BE2C (cell line): ENCODE measurements at places on chromosomes 16 and 17.

GRCh38 chr17:65598746-65599145 lies 37.3 kb upstream of the AXIN2 start:
- DNase-seq = no peak

DNA sequence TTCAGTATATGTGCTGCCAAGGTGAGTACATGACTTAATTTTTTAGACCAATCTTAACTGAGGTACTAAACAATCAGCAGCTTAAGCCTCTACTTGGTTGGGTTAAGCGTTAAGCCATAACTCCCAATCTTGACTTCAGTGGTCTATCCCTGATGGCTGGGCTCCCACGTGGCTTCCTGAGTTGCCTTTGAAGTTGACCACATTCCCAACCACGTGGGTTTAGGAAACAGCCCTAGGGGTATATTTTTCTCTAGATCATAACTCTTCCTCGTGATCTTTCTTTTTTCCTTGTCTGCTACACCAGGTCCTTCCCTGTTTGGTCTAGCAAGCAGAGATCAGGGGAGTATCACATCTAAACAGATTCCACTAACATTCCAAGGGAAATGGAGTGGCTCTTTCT lies 20.1 kb upstream of the PIRT start:
- no peak for DNase-seq

DNA sequence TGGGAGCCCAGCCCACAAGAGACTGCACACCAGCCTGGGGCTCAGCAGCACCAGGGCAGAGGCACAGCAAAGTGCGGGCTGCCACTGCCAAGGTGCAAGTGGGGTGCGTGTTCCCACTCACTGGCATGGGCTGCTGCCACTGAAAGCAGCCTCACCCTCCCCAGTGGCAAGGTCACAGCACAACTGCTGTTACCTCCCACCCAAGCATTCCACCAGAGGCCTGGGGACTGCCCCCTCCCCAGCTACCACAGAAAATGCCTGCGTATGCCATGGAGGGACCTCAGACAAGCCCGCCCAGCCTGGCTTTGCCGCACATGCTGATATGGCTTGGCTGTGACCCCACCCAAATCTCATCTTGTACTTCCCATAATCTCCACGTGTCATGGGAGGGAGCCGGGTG lies 33.1 kb downstream of the MEAK7 start:
- no peak for DNase-seq

GRCh38 chr17:72622661-72623433 lies 469.6 kb downstream of the SLC39A11 start:
- no peak for DNase-seq

DNA sequence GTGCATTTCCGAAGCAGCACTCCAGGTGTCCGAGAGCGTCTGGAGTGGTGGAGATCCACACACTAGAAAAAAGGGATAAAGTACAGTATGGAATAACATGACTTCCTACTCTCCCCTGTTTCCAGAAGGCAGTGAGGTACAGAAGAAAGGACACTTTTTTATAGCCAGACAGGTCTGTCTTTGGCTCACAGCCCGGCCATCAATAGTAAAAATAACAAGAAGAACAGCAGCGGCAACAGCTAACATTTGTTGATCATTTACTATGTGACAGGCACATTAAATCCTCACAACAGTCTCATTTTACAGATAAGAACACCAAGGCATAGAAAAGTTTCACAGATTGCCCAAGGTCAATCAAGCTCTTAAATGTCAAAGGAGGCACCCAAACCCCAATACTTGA lies 16.2 kb downstream of the DYNLRB2 start:
- no peak for DNase-seq

DNA sequence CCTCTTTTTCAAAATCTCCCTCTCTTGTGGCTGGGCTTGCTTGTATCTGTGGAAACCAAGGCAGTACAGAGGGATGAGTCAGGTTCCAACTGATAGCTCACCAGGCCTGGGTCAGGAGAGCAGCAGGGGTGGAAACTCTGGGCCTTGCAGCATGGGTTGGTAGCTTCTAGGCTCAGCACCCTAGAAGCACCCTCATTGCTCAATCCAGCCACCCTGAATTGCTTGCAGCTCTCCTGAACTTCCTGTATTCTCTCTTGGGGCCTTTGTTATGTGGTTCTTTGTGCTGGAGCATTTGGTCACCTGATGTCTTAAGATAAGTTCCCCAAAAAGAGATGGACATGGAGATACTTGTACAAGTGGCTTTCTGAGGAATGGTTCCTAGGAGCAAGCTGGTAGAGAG lies 169.4 kb downstream of the IRX5 start:
- DNase-seq = no peak

- no peak for DNase-seq
These were observed 20.9 kb downstream of the FCSK start for GRCh38 chr16:70475054-70475871.

- peak; percentile 15 for DNase-seq
These were observed 7.3 kb downstream of the CHMP6 start for GRCh38 chr17:80998748-80999535.

- DNase-seq = no peak
These were observed 31.0 kb upstream of the BHLHA9 start for GRCh38 chr17:1239210-1239609.

- peak; percentile 80 for DNase-seq
These were observed 25.1 kb downstream of the SLC7A5 start for GRCh38 chr16:87844120-87844733.

GRCh38 chr17:41782142-41782541 lies 4.4 kb downstream of the JUP start:
- DNase-seq = no peak

DNA sequence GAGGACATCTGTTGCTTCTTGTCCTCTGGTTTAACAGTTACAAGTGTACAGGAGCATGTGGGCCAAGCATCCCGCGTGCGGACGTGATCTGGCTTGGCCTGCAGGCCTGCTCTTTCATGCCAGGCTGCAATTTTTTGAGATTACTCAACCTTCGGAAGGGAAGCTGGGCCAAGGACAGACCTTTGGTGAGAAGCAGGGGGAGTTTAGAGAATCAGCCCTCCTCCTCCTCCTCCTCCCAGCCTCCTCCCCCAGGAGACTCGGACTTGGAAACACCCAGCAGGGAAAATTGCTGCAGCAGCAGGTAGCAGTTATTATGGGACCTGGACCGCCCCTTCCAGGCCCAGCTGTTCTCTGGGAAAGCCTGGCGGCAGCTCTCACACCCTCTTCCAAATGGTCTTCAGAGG lies 5.1 kb upstream of the KLHL36 start:
- DNase-seq = peak; percentile 58

DNA sequence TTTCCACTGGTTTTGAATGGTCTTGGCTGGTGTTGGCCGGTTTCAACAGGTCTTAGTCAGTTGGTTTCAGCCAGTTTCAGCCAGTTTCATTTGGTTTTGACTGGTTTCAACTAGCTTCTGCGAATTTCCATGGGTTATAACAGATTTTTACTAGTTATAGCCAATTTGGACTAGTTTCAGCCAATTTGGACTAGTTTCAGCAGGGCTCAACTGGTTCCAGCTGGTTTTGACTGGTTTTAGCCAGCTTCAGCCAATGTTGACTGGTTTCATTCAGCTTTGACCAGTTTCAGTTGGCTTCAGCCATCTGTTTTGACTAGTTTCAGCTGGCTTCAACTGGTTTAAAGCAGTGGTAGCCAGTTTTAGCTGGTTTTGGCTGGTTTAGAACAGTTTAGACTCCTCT lies 432.6 kb downstream of the UTP18 start:
- DNase-seq = no peak

DNA sequence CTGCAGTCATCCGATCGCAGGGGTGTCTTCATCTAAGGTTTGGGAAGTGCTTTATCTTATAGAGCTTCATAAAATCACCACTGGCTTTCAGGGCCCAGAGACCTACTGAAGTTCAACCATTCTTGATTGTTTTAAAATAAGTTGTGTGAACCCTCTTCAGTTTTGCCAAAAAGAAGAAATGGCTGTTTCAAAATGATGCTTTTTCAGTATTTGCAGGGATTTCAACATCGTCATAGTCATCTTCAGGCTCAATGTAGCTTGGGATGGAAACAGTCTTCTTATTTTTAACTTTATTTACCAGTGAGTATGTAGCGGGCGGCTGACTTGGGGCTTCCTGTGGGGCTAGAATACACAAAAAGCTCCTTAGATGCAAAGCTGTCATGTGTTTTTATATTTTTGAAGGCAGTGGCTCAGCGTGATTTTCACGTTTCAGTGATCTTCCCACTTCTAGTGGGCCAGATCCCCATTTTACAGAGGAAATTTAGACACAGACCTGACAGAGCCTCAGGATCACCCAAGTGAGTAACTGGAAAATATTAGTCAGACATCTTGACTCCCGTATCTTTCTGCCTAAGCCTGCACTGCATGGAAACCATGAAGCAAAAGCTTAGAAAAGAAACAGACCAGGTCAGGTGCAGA lies 19.1 kb upstream of the ZNF594 start:
- DNase-seq = no peak

DNA sequence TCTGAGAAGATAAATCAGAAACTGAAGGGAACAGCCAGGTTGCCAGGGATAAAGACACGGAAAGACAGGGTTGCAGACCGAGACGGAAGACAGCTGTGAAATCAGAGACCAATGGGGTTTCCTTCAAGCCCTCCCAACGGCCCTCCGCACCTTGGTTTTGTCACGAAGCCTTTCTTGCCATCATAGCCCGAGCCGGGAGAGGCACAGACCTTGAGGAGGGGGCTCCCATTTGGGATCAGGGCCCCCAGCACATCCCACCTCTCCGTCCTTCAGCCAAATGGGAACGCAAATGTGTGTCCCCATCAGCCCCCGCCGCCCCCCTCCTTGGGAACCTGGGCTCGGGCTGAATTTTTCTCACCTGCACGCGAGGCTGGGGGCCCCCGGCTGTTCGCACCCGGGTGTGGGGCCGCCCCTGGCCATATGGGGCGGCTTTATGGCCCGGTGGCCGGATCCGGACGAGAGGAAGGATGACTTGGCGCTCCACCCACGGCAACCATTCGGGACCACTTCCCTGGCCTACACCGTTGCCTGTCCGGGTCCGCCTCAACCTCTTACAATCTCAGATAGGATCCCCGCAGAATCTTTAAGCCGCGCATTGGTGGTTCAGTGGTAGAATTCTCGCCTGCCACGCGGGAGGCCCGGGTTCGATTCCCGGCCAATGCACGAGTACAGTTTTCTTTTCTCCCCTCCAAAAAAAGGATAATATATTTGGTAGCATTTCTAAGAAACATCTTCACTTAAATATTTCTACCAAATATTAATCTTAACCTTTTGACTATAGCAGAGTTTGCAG lies 1.4 kb upstream of the HES7 start:
- DNase-seq = peak; percentile 67

- peak; percentile 73 for DNase-seq
These were observed at the start of gene STAT5B for GRCh38 chr17:42276359-42276608. TSS of gene STAT5B (minus strand) at chr17:42276391. CDS start at chr17:42232127, 44,264 bp downstream.

- DNase-seq = no peak
These were observed 23.2 kb downstream of the CDH3 start for GRCh38 chr16:68668266-68668665.

DNA sequence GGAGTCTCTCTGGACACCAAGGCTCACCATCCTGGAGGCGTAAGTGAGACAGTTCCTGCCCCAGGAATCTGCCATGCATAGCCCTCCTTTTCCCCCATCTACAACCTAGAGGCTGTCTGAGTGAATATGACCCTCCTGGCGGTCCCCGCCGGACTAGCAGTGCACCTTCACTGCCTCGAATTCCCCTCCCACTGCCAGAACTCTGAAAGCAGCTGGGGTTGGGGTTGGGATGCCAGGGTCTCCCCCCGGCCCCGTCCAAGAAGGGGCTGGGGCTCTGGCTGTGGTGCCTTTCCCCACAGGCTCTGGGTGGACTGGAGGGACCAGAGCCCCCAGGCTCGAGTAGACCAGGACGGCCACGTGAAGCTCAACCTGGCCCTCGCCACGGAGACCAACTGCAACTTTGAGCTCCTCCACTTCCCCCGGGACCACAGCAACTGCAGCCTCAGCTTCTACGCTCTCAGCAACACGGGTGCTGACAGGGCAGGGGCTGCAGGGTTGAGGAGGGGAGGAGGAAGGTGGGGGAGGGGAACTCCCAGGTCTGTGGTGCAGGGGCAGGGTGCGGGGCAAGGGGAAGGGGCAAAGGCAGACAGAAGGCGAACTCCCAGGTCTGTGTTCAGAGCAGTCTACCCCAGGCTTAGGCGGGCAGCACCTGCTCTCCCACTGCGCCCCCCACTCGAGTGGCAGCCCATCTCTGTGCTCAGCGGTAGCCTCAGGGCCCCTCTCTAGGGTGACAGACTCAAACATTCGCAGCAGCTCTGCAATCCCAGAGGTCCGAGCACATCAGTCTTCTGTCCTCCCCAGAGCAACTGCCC lies 1.2 kb downstream of the ZACN start:
- DNase-seq = no peak

DNA sequence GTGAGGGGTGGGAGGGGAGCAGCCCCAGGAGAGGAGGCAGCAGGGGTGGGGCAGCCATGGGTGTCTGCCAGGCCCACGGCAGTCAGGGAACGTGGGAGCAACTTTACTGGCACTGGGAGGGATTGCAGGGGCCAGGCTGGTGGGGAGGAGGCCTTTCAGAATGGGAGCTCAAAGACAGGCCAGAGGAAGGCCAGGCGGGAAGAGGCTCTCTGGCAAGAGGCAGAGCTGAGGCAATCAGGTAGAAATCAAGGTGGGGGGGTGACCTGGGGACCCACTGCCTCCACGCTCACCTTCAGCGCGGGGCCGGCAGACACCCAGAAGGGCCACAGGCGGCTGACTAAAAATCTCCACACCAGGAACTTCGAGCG lies 11.9 kb upstream of the GSE1 start:
- no peak for DNase-seq
